ENCODE measurements at places on chromosomes 3 and 15.
A peak's percentile ranks its signal among the peaks of the same experiment; 100 is the strongest.

DNA sequence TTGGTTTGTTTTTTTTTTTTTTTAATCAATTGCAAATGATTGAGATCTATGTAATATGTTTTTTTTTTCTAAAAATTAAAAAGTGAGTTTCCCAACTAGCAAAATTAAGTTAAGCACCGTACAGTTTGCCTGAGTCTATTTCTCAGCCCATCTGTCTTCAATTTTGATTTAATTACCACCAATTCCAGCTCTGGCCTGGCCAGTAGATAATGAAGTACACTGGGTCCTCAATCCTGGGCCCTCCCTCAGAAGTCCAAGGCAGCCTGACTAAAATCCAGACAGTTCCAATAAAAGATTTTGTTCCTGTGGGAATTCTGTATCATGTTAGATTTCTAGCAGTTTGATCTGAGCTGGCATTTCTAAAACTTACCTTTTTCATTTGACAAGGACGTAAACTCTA is 887.2 kb downstream of the NAALADL2 start:
- no peak for DNase-seq

GRCh38 chr15:27912283-27912682 is 186.8 kb downstream of the OCA2 start:
- DNase-seq: no peak

DNA sequence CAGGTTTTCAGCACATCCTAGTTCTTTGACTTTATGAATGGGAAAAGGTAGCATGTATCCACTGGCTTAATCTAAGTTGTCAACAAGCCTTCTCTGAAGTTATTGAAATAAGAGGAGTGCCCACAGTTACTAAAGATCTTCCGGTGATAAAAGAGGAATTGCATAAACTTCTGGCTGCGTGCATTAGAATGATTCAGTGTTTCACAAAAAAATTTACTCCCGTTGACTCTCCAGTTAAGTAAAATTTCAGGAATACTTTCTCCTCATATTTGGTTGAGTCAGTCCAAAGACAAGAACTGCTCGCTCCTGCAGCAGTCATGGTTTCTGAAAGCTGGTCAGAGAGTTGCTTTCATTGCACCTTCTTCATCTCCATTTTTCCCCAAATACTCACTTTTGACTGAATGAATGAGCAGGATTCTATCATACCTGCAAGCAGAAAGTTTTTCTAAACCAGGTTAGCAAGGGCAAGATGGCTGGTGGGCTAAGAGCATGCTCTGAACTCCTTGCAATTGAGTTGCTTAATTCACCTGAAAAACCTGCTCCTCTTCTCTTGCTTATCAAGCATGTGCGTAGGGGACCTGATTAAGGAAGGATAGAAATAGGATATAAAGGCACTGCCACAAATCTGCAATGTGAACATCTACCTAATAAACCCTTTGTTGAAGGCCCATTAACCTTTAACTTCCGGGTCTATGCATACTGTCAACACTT is 64.2 kb upstream of the TIMP4 start:
- peak; percentile 38 for DNase-seq

DNA sequence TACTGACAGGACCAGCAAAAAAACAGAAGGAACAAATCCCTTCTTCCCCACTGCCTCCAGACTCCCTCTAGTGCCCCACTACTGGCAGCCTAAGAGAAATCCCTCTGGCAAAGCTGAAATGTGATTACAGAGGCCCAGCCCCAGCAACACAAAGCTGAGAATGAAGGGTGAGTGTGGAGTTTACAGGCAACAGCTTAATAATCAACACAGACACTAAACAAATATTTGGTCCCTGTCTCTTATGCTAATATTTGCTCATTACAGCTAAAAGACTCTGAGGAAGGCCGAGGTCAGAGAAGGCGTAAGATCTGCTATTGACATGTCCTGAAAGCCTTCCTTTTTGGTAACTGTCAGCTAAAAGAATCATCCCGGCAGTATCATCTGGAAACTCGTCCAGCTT is 308.5 kb upstream of the RASGRP1 start:
- no peak for DNase-seq

DNA sequence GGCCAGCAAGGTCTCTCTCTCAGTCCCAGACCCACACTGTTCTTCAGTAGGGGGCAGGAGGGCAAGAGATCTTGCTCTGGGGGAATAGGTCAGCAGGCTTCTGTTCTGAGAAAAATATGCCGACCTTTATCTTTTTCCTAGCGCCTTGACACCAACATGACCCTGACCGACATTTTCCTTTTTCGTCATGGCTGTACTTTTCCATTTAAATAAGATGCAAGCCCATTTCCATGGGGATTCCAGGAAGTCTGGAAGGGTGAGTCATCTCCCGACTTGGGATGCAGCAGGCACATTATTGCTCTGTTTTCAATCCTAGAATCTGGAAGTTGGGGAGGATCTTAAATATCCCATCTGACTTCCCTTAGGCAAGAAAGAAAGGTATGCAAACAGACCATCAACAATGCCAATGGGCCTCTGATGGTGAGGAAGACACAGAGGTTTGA is 261.5 kb upstream of the LRTM1 start:
- no peak for DNase-seq

DNA sequence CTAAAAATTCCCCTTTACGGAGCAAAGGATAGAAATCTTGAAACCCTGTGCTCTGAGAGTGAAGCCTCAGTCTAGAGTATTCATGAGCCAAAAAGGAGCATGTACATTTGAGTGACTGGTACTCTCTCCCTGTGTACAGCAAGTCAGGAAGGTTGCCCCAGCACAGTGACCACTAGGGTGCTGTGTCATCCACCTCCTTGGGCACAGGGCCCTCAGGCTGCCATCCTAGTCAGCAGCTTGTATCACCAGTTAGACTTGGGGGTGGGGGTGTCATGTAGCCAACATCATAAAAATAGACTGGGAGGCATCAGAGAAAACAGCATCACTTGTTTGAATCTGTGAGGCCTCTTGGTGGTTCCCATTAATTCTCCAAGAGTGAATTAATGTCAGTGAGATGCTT is 12.0 kb downstream of the NME9 start:
- no peak for DNase-seq

- DNase-seq: no peak
Measured at GRCh38 chr3:112372396-112372795, 39.4 kb downstream of the CD200 start.

DNA sequence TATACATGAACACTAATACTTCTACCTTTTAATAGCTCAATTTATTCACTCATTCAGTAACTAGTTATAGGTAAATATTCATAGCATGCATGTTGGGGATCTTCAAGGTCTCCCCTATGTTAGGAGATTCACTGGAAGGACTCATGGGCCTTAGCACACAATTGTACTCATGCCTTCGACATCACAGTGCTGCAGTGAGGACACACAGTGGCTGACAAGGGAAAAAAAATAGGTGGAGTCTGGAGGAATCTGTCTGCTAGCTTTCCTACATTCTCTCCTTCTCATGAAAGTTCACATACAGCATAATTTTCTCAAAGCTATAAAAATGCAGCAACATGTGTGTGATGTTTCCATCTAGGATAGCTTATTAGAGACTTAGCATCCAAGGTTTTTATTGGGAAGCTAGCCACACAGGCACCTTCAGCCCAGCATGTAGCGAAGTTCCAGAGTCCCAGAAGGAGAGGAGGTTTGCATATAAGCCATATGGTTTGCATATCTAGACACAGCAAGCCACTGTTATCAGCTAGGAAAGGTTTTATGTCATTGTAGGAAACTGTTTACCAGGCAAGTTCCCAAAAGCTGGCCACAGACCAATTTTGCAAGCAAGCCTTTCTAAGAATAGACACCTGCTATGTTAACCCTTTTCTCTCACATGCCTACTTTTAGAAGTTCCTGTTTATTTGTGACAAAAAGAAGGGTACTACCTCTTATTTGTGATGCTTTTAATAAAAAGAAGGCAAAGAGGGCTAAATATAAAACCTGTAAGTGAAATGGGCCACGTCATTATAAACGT is 46.4 kb downstream of the MORC1 start:
- no peak for DNase-seq

- DNase-seq: peak; percentile 87
Measured at GRCh38 chr3:7682822-7683229, 818.8 kb upstream of the LMCD1 start.

Measured in fibroblast of the conjunctiva (primary cell).